ENCODE measurements at places on chromosomes 11 and 22.

DNA sequence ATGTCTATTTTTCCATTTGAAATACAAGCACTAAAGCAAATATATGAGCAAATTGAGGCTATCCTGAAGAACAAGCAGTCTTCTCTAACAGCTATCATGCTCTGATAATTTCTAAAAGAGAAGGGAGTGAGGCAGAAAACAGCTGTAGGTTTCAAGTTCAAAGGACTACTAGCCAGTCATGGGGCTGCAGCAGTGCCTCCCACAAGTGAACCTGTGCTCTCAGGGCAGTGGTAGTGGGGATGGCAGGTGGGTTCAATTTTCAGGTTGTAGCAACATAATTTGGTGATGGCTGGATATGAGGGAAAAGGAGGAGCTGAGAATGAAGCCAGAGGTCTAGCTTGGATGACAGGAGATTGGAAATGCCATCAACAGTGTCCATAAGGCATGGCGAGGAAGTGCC, 93.5 kb upstream of the ARHGAP20 start:
- DNase-seq: no peak

GRCh38 chr22:28250036-28250695, 331.1 kb upstream of the PITPNB start:
- no peak for DNase-seq

DNA sequence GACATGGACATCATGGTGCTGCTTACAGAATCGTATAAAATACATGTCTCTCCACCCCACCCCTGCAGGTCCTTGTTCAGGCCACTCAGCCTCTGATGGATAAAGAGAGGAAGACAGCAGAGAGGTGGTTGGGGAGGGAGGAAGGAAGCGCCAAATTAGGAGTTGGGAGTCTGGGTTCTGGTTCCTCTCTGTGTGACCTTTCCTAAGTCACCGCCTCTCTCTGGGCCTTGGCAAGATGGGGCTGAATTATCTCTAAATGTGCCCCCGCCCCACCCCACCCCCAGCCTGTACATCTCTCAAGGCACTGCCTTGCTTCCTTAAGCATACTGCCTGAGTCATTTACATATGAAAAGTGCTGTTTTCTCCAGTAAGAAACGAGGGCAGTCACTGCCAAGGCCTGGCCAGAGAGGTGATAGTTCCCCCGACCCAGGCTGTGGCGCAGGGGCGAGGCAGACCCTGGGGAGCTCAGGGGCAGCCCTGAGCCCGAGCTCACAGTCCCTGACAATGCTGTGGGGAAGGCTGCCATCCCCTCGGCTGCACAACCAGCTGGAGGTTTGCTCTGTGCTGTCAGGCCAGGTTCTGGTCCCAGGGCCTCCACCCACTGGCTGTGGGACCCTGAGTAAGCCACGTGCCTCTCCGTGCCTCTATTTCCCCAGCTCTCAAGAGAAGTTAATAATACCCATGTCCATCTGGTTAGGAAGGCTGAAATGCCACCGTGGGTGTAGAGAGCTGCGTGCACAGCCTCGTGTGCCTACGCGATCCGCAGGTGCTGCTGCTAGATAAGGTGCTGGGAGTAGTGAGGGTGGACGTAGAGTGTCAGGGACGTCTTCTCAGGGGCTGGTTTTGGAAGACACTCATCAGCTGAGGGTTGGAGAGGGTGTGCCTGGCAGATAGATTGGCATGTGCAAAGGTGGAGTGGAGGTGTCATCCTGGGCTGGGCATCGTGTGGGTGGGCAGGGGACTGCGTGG, 55.3 kb downstream of the CACNA1I start:
- DNase-seq: no peak

DNA sequence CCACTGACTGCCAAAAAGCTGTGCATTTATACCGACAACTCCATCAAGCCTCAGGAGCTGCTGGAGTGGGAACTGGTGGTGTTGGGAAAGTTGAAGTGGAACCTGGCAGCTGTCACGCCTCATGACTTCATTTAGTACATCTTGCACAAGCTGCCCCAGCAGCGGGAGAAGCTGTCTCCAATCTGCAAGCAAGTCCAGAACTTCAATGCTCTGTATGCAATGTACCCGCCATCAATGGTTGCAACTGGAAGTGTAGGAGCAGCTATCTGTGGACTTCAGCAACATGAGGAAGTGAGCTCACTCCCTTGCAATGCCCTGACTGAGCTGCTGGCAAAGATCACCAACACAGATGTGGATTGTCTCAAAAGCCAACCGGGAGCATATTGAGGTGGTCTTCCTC, at the start of gene SLC22A25:
Gene SLC22A25 (minus strand): TSS at position 67 of the 400 bp plus-strand sequence. CDS start 13,947 bp downstream, outside the sequence.
- DNase-seq: no peak

GRCh38 chr11:95412074-95412473, 181.1 kb upstream of the SESN3 start:
- DNase-seq: no peak

GRCh38 chr11:86803136-86804045, 3.0 kb downstream of the PRSS23 start:
- no peak for DNase-seq

- peak; percentile 53 for DNase-seq
These were observed 851 bp downstream of the PTDSS2 start for GRCh38 chr11:450809-451451.

DNA sequence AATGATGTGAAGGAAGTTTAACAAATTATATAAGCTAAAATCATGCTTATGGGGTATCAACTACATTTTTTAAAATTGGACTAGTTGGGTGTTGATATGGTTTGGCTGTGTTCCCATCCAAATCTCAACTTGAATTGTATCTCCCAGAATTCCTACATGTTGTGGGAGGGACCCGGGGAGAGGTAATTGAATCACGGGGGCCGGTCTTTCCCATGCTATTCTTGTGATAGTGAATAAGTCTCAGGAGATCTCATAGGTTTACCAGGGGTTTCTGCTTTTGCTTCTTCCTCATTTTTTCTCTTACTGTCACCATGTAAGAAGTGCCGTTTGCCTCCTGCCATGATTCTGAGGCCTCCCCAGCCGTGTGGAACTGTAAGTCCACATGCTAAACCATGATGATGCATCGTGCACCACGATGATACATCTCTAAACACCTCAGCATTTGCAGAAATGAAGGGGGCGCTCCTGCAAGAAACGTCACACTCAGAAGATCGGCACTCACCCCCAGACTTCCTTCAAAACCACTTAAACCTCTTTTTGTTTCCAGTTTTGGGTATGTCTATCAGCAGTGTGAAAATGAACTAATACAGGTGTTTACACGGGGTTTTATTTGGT, 340.0 kb downstream of the SHANK2 start:
- no peak for DNase-seq

DNA sequence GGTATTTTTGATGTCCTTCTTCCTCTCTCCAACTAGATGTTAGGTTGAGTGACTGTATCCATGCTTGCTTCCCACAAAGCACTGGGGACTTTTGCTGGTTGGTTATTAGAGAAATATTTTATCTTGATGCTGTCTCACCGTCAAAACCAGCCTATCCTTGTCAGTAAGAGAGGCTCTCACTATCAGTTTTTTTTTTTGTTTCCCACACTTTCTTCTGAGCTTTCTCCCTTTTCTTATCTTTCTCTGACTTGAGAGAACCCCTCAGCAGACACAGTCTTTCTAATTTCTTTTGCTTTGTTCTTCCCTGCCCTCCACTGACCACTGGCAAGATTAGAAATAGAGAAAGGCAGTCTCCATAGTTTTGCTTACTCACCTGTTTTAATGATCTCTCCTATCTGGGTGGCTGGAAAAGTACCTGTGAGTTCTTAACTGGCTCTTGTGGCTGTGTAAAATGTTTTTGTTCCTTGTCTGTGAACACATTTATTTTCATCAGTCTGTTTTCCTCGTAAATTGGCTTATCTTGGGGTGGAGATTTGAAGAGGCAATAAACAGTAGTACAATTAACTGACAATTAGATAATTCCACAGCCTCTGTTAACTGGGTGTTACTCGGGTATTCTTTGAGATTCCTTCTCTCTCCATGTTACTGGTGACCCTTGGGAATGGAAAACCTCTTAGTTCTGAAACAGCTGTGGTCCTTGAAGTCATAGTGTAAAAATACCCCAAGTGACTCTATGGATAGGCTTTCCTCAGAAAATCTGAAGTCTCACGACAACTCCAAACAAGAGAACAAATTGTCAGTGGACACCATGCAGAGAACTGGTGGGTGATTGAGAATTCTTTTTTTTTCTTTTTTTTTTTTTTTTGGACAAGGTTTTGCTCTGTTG, at the start of gene NXPE1:
Gene NXPE1 (minus strand): TSS at position 457 of the 886 bp plus-strand sequence. CDS start 8,680 bp downstream, outside the sequence.
- DNase-seq: no peak

GRCh38 chr11:111447931-111448330, 64.3 kb downstream of the BTG4 start:
- no peak for DNase-seq

DNA sequence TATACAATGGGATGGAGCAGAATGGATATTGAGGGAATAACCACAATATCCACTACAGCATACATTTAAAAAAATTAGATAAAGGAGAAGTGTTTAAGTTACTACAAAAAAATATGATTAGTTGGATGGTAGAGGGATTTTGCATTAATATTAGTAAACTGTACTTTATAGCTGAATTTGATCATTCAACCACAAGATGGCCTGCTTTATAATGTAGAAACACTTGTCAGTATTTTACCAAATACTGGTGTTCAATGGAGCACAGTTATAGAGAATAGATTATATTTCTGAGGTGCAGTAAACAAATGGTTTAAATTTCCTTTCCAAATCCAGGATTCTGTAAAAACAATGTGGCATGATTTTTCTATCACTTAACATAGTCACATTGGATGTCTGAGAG, 818.8 kb upstream of the CHORDC1 start:
- DNase-seq: no peak

GRCh38 chr11:130247319-130247718, 67.4 kb downstream of the ZBTB44 start:
- DNase-seq: no peak

DNA sequence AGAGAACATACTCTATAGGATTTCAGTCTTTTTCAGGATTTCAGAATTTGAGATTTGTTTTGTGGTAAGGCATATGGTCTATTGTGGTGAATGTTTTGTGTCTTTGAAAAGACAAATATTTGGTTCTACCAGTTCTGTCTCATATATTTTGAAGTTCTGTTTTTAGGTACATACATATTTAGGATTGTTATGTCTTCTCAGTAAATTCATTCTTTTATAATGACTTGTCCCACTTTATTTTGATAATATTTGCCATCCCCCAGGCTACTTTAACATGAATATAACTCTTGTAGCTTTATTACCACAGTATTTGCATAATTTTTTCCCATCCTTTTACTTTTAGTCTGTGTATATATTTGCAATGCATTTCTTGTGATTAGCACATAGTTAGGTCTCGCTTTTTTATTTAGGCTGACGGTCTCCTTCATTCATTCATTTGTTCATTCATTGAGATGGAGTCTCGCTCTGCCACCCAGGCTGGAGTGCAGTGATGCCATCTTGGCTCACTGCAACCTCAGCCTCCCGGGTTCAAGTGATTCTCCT, 32.1 kb downstream of the MTMR3 start:
- DNase-seq: no peak

DNA sequence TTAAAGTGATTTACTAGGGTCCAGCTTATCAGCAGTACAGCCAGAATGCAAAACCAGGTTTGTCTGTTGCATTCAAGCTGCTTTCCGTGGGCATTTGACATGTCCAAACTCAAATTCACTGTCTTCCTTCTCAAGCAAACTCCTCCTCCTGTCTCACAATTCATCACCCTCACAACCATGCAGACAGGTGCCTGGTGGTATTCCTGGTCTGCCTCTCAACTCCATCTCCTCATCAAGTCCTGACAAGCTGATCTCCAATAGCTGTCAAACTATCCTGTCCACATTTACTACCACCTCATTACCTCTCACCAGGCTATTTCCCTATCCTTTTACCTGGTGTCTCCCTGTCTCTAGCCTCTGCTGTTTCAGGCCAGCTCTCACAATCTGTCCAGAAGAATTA, 49.1 kb upstream of the LYVE1 start:
- no peak for DNase-seq

DNA sequence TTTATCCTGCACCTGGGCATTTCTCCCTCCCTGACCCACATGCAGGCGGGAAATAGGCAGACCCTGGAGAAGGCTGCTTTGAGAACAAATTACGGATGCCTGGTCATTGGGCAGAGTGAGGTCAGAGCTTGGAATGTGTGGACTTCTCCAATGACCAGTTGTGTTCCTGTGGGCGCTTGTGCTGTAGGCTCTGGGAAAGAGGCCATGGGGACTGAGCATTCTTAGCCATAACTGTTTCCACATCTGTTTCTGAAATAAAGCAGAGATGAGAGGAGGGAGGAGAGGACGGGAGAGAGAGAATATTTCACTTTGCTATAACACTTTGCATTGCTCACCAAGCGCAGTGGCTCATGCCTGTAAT, 11.2 kb upstream of the TMEM184B start:
- no peak for DNase-seq

DNA sequence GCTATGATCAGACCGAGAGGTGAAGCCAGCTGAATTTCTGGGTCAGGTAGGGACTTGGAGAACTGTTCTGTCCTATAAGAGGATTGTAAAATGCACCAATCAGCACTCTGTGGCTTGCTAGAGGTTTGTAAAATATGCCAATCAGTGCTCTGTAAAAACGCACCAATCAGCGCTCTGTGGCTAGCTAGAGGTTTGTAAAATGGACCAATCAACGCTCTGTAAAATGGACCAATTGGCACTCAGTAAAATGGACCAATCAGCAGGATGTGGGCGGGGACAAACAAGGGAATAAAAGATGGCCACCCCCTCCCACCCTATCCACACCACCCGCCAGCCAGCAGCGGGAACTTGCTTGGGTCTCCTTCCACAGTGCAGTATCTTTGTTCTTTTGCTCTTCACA, 6.4 kb upstream of the SEC14L4 start:
- no peak for DNase-seq

- DNase-seq: no peak
These were observed 22.4 kb upstream of the SLC22A12 start for GRCh38 chr11:64568584-64569140.

GRCh38 chr11:76674517-76675400, 4.2 kb upstream of the LRRC32 start:
- no peak for DNase-seq

DNA sequence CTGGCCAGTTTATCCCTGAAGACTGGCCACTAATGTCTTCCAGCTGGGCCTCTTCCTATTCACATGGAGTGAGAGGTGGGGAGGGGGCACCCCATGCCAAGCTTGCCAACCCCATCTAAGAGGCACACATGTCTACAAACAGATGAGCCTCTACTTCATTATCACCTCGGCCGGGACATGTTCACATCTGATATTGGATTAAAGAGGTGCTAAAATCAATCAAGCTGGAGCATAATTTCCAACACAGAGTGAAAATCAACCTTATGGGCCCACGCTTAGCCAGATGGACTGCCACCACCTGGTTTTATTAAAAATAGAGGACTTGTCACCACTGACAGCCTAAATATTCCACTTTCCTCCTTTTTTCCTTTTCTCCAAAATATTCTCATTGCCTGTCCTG, 162.6 kb upstream of the NARS2 start:
- no peak for DNase-seq

DNA sequence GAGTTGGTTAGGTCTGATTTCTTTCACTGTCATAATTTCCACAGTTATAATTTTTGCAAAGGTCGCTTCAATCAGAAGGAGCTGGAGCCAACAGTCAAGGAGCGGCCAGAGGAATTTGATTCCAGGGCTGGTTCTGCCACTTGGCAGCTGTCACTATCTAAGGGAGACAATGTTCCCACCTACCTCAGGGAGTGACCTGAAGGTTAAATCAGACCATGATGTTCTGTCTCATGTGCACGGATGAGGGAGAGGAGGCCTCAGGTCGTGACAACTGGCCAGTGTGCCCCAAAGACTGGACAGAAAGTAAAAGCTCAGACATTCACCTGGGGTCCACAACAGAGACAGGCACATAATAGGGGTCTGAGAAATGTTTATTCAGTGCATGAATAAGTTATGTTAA, 7.6 kb downstream of the MRGPRD start:
- DNase-seq: no peak

GRCh38 chr11:11777897-11778296, 63.9 kb upstream of the USP47 start:
- DNase-seq: no peak

- DNase-seq: no peak
These were observed 15.8 kb upstream of the TCF20 start for GRCh38 chr22:42286205-42286604.

Data from midbrain (tissue), 1 donor.